Fibroblast of gingiva (primary cell): ENCODE measurements at places on chromosomes 4 and X.
A peak's percentile ranks its signal among the peaks of the same experiment; 100 is the strongest.

GRCh38 chr4:15333692-15334633 lies 93.9 kb upstream of the C1QTNF7 start:
- DNase-seq, result peak; percentile 85

- no peak for DNase-seq
Measured at GRCh38 chr4:88503344-88503743, 20.2 kb downstream of the PYURF start.

GRCh38 chr4:56657128-56657527 lies 24.0 kb downstream of the HOPX start:
- DNase-seq, result no peak

GRCh38 chr4:84470204-84470785 lies 28.8 kb downstream of the NKX6-1 start:
- DNase-seq, result no peak

DNA sequence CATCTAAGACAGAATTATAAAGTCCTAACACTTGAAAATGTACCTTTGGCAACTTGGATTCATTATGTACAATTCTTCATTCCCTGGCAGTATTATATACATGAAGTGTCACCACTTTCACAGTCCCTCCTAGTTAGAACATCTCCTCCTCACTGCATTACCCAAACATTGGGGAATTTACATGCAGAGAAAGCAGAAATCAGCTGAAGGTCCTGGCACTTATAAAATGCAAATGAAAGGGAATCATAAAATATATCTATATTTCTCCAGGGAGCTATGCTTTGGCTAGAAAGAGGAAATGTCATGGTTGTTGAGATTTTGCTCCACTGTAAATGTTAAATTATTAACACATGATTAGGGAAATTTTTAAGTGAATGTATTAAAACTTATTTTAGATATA lies 835.6 kb upstream of the SLIT2 start:
- DNase-seq, result no peak

GRCh38 chrX:154327038-154327820 lies 31.6 kb downstream of the TKTL1 start:
- DNase-seq, result peak; percentile 55

GRCh38 chr4:100823066-100823992 lies 305.5 kb upstream of the EMCN start:
- DNase-seq, result peak; percentile 10

DNA sequence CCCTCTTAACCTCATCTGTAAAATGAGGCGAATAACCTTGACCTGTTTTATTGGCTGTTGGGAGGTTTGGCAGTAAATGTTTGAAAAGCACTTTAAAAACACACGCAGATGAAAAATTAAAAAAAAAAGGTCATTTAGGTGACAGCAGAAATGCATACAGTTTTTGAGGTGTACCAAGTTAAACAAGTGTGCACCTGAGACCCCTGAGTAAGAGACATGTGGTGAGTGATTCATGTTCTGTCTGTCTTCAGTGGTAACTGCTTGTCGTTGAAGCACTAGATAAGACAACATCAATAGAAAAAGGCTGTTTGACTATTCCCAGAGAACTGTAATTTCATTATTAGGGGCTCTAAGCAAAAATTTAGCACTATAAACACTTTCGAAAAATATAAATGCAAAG lies 608.4 kb upstream of the PITX2 start:
- no peak for DNase-seq

GRCh38 chrX:2819345-2820135 lies 9.2 kb upstream of the GYG2 start:
- DNase-seq, result peak; percentile 2
